ENCODE measurements at places on chromosomes 1 and 21.

GRCh38 chr1:160400646-160401486, 502 bp downstream of the VANGL2 start:
- no peak for DNase-seq

- DNase-seq, result no peak
Measured at GRCh38 chr1:244155661-244156060, 104.6 kb downstream of the ZBTB18 start.

GRCh38 chr1:67642629-67643028, 42.4 kb upstream of the GADD45A start:
- DNase-seq, result no peak

DNA sequence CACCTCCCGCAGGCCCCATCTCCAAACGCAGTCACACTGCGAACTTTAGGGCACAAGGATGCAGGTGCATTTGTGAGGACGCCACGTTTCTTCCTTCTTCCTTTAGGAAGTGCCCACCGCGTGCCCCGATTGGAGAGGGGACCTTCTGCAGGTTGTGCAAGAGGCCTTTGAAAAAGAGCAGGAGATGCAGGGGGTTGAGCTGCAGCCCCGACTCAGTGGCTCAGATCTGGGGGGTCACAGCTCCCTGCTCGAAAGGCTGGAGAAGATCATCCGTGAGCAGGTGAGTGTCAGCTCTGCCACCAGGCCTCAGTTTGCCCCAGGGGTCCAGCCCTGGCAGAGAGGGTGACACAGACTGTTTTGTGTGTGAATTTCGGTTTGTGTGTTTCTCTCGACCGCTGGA, 31.2 kb upstream of the DIP2A start:
- DNase-seq, result no peak

DNA sequence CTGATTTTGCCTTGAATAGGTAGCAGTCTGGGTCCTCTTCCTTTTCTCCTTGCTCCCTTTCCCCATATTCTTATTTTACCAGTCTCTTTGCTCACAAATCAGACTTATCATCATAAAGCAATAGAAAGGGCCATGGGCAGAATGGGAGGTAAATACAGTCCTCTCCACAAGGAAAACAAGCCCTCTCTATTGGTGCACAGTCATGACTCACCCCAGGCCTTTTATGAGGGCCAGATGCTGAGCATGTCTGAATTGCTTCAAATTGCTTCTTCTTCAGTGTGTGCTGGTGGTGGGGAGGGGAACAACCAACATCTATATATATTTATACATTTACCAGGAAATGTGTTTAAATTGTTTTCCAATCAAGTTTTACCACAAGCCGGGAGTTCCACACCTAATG, 75.2 kb downstream of the GFI1 start:
- peak; percentile 21 for DNase-seq

DNA sequence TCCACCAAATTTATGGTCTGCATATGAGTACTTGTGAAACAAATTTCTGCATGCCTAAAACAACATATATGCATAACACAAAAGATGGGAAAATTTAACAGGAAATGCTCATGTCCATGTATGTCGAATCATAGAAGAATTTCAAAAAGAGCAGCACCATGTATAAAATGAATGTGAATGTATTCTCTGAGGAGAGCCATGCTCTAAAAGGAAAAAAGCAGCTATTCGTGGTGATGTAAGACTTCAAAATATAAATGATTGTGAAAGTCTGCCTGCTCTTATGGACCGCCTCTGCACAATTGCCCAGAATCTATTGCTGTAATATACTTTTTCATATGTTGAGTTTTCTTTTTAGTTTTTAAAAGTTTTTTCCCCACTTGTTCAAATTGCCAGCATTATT, 66.8 kb downstream of the EPB41 start:
- no peak for DNase-seq

DNA sequence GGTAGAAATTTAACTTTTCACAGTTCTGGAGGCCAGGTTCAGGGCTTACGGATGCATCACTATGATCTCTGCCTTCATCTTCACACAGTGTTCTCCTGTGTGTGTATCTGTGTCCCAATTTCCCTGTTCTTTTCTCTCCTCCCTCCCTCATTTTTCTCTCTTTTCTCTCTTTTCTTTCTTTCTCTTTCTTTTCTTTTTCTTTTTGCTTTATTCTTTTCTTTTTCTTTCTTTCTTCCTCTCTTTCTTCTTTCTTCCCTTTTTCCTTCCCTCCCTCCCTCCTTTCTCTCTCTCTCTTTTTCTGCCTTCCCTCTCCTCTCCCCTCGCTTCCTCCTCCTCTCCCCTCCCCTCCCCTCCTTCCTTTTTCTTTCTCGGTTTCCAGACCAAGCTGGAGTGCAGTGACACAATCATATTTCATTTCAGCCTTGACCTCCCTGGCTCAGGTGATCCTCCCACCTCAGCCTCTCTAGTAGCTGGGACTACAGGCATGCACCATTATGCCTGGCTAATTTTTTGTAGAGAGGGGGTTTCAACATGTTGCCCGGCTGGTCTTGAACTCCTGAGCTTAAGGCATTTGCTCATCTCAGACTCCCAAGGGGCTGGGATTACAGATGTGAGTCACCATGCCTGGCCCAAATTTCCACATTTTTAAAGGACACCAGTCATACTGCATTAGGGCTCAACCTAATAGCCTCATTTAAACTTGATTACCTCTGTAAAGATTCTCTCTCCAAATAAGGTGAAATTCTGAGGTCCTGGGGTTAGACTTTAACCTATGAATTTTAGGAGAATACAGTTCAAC, 115.9 kb downstream of the HUNK start:
- DNase-seq, result no peak

- DNase-seq, result peak; percentile 50
Measured at GRCh38 chr1:44405031-44405797, at the start of gene RNF220. Gene RNF220, plus strand, starts transcription at chr1:44405255.

DNA sequence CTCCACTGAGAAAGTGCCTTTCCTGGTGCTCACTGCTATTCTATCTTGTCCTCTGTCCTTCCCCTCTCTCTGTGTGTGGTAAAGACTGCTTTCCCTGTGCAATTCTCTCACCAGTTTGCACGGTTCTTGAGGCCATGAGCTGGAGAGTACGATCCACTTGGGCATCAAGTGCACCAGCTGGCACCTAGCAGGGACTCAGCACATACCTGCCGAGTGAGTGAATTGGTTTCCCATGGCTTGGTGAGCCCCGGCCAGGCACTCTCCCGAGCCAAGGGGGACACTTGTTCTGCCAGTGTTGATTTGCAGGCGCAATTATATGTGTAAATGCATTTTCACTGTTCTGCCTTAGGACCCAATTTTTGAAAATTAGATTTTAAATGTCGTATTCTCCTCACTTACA, 313.5 kb downstream of the DISC1 start:
- no peak for DNase-seq

- DNase-seq, result no peak
Measured at GRCh38 chr1:55447488-55447887, 232.3 kb upstream of the USP24 start.

DNA sequence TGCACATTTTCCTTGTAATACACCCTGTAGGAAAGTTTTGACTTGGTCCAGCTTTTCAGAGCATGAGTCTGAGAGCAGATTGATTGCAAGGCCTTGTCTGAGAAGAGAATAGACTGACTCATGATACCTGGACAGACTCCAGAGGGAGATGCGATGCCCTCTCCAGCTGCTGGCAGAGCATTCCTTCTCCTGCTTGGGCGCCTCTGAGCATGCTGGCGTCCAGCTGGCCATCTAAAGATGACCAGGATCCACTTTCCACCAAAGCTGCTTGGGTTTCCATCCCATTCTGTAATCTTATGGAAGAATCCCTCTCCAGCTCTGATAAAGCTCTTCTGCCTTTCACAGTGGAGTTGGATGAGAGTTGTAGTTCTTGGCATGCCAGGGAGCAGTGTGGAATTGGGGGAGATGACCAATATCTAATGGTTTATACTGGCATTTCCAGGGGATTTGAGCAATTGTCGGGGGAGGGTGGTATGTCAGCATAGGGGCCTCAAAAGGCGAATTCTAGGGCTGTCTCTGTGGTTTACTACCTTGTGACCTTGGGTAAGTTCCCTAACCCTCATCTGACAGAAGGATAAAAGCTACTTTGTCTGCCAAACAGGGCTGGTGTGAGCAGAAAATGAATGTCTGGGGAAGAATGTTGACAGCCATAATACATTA, 19.5 kb downstream of the SZRD1 start:
- DNase-seq, result peak; percentile 26

DNA sequence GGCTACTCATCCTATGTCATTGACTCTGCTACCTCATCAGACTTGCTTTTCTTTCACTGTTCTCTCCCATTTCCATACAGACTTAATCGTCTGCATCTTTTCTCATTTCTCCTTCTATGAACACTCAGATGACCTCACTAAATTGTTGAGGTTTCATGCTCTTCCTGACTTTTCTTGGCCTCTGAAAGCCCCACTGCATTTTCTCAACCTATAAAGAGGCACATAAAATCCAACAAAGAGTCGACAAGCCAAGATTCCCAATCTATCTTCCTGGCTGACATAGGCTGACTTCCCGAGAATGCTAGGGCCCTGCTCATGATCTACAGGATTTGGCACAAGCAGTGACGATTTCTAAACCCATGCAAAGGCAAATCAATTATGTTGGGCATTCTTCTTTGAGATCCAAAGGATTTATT, 280.8 kb upstream of the DPYD start:
- no peak for DNase-seq

- no peak for DNase-seq
Measured at GRCh38 chr1:110717179-110717578, 42.4 kb upstream of the KCNA3 start.

DNA sequence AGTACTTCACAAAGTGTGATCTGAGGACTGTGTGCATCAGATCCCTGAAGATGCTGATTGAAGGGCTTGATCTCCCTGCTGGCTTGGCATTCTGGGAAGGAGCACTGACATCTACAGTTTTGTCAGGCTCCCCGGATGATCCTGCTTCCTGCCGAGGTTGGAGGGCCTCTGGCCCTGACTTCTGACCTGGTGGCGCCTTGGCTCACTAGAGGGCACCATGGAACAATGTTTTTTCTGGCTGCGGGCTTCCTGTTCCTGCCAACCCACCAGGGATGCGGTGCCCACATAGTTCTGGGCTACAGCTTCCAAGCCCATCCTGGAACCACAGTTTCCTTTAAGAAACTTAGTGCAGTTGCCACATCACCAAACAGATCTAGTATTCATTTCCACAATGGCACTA, 38.8 kb upstream of the RASAL2 start:
- DNase-seq, result peak; percentile 33

- no peak for DNase-seq
Measured at GRCh38 chr1:64234714-64235113, 31.3 kb downstream of the UBE2U start.

GRCh38 chr21:22993822-22994574, 1995.8 kb downstream of the NCAM2 start:
- DNase-seq, result peak; percentile 71

DNA sequence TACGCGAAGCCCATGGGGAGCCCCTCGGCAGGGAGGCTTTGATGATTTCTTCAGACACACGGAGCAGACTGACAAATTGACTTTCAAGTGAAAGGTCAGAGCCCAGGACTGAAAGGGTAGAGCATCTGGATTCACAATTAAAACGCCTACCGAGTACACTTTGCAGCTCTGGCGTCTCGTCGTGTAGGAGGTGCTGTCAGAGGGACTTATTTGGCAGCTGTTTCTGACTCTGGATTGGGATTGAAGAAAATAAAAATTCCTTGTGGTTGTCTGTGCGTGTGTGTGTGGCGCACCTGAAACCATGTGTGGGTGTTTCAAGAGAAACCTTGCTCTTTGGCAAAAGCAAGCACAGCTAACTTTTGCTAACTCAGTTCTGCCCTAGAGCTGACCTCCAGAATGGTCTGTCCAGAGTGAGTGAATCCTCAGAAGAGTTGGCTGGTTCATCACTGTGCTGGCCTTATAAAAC, 348.7 kb downstream of the HLX start:
- DNase-seq, result no peak

- no peak for DNase-seq
Measured at GRCh38 chr1:1841575-1841995, 49.3 kb downstream of the GNB1 start.

- peak; percentile 11 for DNase-seq
Measured at GRCh38 chr21:18298228-18298627, 53.6 kb downstream of the CHODL start.

GRCh38 chr1:48527051-48527450, 55.0 kb upstream of the SPATA6 start:
- no peak for DNase-seq

DNA sequence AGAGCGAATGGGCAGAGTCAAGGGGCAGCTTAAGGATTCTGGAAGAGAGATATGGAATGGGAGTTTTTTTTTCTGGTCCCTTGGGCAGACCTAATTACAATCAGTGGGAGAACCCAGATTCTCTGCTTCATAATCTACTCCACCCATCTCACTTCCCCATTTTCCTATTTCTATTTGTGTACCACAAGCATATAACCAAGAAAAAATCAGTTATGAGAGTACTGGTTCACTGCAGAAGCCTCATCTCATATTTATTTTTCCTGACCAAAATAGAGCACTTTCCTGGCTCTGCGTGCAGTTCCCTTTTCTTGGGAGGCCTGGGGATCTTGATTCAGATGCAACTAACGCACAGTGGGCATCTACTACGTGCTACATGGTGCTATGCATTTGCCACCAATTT, 82.2 kb upstream of the SLFNL1 start:
- peak; percentile 47 for DNase-seq

DNA sequence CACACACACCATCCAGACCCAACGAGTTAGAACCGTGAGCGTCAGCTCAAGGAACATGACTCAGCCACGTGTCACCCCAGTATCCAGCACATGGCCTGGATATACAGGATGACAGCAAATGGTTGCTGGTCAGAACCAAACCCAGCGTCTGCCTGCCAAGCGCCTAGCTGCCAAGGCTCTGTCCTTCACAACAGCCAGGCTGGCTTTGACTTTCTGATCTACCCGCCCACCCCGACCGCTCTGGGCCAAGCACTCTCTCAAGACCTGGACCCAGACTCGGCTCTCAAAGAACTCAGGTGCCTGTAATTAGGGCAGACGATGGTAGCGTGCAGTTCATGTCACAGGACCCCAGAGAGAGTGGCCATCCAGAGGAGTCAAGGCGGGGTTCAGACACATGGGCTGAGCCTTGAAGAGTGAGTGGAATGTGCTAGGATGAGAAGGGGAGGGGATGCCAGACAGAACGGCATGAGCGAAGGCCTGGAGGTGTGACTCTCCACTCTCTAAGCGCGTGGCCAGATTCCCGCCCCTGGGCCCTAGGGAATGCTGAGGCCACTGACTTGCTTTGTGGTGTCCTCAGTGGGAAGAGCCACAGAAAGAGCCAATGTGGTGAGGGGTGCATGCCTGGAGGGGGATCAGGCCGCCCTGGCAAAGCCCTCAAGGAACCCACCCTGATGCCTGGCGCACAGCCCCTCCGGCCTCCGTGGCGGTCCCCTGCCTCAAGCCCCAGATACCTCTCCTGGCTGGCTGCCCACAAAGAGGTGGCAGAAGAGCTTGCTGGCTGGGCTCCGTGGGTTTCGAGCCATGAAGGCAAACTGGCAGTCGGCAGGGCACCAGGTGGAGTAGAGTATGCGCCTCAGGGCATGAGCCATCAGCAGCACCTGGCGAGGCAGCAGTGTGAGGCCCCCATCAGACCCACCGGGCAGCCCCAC, 7.0 kb downstream of the SH2D5 start:
- DNase-seq, result no peak

GRCh38 chr1:227070638-227071285, 130.7 kb downstream of the COQ8A start:
- peak; percentile 68 for DNase-seq

- DNase-seq, result no peak
Measured at GRCh38 chr1:186498695-186499389, 37.9 kb upstream of the PDC start.
